ENCODE measurements at places on chromosomes 5 and 9. TPM values are rescaled to one million over a fixed set of nuclear protein-coding genes. Genes with fewer than 3 reads are reported as not detected.

EXOSC2 gene
- 27.7 TPM for total RNA-seq

DNA sequence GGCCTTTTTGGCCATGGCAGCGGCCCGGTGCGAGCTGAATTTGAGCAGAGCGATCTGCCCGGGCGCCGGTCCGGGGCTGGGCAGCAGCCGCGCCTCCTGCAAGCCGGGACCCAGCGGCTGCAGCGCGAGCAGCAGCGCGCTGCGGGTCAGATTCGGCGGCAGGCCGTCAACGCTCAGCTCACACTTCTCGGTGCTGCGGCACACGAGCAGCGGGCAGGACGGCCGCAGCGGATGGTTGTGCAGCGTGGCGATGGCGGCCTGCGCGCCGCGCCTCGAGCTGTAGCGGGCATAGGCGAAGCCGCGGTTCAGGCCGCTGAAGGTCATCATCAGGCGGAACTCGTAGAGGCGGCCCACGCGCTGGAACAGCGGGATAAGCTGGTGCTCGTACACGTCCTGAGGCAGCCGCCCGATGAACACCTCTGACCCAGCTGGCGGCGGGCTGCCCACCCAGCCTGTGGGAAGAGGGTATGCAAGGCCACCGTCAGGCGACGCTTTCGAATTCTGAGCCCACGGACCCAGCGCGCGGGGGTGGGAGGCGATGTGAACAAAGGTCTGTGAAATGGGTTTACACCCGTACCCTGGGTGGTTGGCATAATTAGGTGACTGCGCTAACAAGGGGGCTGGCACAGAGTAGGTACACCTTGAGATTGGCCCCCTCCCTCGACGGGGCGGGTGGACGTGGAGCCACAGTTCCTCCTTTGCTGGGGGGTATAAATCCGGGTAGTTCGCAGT, 755 bp downstream of the DND1 start:
- peaks cover 27% of the 10 kb centered on the region for H3K36me3 ChIP-seq
- no peaks in the 10 kb centered on the region for H3K27me3 ChIP-seq
- H3K4me3 ChIP-seq = no peak overlapping the region
- peaks cover 3% of the 10 kb centered on the region for H3K4me1 ChIP-seq
- no peak for DNase-seq

ABLIM3 gene
- 15.4 TPM for total RNA-seq

IL31RA gene
- 1.9 TPM for total RNA-seq

DNA sequence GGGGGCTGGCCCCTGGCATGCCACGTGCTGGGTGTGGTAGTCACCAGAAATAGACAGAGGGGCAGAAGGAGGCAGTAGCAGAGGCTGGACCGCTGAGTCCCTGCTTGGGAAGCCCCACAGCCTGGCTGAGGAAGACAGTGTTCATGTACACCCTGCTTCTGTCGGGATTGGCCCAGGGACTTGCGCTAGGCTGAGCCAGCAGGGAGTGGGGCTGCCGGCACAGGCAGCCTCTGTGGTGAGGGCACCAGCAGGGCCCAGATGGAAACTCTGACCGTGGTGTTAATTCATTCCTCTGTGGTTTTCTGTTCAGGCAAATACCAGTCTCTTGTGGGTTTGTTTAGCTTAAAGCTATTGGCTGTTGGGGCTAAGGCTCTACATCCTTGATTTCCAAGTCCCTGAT, 108.6 kb upstream of the RAD23B start:
- DNase-seq = no peak
- no peak overlapping the region for H3K4me3 ChIP-seq
- H3K36me3 ChIP-seq = no peaks in the 10 kb centered on the region
- no peaks in the 10 kb centered on the region for H3K27me3 ChIP-seq

EXOSC3 gene
- total RNA-seq = 22.8 TPM

DNA sequence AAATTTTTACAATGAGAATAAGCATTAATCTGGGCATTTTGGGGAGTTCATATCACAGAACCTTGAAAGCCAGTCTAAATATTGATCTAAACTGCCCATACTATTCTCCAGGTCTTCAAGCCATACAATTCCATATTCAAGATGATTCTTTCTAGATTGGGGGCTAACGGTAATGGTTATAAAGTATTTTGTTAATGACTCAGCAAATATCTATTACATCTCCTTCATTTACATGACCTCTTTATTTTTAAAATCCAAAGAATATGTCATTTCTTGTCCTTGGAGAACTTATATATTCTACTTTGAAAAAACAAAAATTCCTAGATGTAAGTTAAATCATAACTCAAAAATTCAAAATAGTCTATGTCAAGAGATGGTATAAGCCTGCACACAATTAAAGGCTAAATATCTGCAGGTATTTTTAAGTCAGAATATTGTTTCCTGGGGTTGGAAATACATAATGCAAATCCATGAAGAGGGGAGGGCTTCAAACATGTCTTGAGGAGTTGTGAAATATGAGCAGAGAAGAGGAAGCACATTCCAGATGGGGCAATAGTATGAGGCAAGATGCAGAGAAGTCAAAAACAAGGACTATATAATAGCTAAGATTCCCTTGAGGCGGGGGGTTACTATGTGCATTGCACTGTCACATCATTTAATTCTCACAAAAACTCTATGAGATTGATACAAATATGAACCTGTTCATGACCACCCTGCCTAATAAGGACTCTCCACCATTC, 526.4 kb downstream of the NR2F1-AS1 start:
- H3K27me3 ChIP-seq = no peaks in the 10 kb centered on the region
- peaks cover 10% of the 10 kb centered on the region for H3K4me1 ChIP-seq
- no peaks in the 10 kb centered on the region for H3K36me3 ChIP-seq

DNA sequence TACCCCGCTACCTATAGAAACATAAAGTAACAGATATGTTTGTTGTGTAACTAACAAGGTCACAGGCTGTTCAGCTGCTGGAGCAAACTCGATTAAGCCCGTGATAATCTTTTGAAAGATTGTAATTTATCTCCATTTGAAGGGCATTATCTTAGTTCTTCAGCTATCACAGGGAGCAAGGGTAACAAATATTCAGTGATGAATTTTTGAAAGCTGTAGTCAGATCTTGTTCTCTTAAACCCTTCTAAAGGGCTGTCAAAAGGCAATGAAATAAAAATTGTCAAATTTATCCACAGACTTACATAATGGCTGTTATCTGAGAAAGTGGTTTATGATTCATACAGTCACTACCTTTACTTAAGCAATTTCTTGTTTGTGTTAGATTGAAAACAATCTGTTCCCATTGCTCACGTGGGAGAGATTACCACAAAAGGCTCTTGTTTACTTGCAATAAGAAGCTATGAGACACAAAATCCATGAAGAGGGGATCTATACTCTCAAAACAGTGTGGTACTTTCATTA, 78.3 kb upstream of the ZNF608 start:
- DNase-seq = no peak
- H3K27me3 ChIP-seq = no peaks in the 10 kb centered on the region
- no peak overlapping the region for H3K27ac ChIP-seq
- no peaks in the 10 kb centered on the region for H3K36me3 ChIP-seq
- no peak overlapping the region for H3K4me3 ChIP-seq

GRCh38 chr9:3292311-3292710, 233.5 kb downstream of the RFX3 start:
- H3K4me3 ChIP-seq = no peak overlapping the region
- H3K27me3 ChIP-seq = no peaks in the 10 kb centered on the region
- no peak for DNase-seq
- peaks cover 12% of the 10 kb centered on the region for H3K4me1 ChIP-seq
- no peak overlapping the region for H3K27ac ChIP-seq

Measured in chondrocyte (in vitro differentiated cells).